Ureter (tissue), 1 donor: ENCODE measurements at places on chromosomes 1 and 21.
A peak's percentile ranks its signal among the peaks of the same experiment; 100 is the strongest.

- peak; percentile 95 for DNase-seq
These were observed at the start of gene TMEM63A for GRCh38 chr1:225881959-225882693. TSS of gene TMEM63A (minus strand) at chr1:225882380. CDS start at chr1:225877580, 4,800 bp downstream.

GRCh38 chr1:87379306-87379705, 50.6 kb downstream of the LMO4 start:
- DNase-seq, result no peak

DNA sequence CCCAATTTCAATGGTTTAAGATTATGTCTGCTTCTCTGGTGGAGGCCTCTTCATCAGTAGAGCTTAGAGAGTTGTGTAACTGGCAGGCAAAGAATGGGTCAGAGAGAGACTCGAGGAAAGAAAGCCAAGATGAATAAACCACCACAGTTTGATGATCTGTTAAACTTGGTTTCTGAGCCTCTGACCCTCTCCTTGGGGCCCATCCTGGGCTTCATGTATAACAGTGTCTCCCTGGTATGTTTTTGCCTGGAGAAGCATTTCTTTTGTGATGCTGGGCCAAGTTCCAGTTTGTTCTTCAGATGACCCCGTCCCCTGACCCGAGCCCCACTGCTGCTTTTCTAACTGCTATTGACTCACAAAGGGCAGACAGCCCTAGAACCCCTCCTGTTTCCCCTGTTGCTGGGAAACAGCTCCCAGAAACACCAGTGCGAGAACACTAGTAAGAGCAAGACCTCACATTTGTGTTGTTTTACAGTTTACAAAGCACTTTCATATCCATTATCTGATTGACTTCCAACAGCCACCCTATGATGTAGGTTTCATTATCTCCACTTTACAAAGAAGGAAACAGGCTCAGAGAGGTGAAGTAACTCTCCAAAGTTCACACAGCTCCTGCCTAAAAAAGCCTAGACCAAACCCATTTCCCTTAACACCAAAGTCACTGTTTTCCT, 9.0 kb downstream of the CD2 start:
- DNase-seq, result no peak

- DNase-seq, result no peak
These were observed 271.6 kb downstream of the PBX1 start for GRCh38 chr1:164830628-164831027.

DNA sequence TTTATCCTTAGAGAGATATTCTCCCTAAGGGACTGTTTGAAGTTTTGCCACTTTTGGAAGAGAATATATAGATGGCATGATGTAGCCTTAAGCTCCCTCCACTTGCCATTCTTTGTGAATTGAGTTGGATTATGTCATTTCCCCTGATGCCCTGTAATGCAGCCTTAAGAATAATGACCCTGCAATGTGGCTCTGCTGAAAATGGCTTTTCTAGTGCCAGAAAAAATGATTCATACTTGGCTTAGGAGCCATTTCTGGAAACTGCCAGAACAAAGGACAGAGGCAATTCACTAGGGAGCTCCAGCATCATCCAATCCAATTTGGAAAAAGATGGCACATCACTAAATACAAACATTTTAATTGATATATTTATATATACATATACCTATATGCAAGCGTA, 265.3 kb downstream of the SPATA17 start:
- no peak for DNase-seq

- no peak for DNase-seq
These were observed 144.9 kb downstream of the TOMM20 start for GRCh38 chr1:234983564-234984238.

DNA sequence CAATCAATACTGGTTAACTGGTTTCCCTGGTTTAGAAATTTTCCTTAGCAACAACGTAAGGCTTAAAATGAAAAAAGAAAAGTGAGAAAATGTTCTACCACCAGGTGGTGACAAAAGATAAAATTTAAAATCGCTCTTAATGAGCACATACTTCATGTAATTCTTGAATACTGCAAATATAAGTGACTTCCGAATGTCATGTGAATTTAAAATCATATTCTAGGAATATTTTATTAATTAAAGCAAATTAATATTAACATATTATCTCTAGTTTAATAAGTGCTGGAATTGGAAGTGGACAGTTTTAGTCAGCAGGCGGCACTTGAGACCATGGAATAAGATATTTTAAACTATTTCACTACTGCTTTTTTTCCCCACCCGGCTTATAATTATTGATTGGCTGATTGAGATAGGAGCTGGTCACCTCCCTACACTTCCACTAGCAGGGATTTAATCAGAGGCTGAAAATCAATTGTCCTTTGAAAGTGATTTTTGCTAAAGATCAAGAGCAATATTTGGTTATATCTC, 5.0 kb upstream of the ADAMTS1 start:
- DNase-seq, result no peak

DNA sequence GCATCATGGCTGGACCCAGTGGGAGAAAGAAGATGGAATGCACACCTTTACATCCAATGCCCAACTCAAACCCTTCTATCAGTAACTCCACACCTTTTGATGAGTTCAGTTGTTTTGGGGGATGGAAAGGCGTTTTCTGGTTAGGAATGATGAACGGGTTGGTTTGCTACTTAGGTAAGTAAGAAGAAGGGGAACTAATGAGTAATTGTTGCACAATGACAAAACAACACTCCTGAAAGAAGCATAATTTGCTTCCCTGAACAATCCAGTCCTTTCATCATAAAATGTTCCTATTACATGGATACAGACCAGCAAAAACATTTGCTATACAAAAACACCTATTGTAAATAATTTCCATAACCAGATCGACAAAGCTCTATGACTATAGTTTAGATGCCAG, 35.9 kb upstream of the NFIA start:
- no peak for DNase-seq

- DNase-seq, result no peak
These were observed 20.7 kb downstream of the TRIM62 start for GRCh38 chr1:33161061-33161681.

DNA sequence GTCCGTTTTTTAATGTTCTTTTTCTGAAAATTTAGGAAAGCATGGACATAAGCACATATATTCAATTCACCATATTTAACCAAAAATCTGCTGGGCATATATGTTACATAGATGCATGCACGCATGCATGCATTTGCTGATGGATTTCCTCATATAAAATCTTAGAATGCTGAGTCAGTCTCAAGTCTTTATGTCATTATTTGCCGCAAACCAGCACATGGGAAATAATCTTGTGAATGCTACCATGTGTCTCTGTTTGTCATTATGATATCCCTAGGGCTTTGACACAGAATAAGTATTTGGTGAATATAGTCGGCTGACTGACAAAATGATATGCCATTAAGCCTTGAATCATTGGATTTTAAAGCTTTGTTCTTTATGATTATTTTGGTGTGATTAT, 776.5 kb downstream of the KCNT2 start:
- no peak for DNase-seq

DNA sequence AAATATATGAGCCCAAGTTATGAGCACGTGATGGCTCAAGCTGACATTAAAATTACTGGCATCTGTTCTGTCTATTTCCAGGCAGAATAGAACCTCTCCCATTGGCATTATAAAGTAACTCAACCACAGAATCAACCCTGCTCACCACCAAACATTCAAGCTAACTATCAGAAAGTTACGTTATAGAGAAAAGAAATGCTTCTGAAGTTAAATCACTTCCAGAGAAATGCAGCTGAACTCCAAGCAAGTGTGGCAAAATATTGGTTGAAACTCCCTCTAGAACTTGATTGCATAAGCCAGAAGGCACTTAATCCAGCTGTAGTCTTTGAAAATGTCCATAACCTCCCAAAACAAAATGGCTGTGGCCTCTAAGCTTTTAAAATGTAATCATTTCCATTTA, 36.2 kb upstream of the UBE2U start:
- no peak for DNase-seq

DNA sequence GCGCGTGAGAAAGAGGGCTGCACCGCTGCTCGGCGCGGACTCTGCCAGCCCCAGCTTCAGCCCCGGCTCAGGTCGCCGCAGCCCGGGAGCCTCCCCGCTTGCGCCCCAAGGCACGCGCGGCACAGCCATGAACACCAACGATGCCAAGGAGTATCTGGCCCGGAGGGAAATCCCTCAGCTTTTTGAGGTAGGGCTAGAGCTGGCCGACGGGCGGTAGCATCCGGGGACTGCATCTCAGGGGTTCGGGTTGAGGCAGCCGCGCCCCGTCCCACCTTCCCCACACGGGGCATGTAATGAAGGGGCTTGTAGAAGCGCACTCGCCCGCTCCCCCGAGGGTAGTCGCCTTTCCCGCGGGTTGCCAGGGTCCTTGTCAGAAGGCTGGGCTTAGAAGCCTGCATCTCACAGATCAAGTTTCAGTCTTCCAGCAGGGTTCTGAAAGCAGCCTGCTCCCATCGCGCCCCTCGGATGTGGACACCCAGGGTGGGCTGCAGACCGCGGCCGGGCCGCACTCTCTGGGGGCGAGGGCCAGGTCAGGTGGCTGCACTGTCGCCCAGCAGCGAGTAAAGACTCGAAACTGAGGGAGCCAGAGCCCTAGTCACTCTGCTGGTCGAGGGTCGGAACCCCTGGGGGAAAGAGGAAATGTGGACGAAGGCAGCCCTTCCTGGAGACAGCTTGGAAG, 507 bp downstream of the AK5 start:
- no peak for DNase-seq

- DNase-seq, result no peak
These were observed 39.9 kb downstream of the IL6R start for GRCh38 chr1:154445040-154445472.

DNA sequence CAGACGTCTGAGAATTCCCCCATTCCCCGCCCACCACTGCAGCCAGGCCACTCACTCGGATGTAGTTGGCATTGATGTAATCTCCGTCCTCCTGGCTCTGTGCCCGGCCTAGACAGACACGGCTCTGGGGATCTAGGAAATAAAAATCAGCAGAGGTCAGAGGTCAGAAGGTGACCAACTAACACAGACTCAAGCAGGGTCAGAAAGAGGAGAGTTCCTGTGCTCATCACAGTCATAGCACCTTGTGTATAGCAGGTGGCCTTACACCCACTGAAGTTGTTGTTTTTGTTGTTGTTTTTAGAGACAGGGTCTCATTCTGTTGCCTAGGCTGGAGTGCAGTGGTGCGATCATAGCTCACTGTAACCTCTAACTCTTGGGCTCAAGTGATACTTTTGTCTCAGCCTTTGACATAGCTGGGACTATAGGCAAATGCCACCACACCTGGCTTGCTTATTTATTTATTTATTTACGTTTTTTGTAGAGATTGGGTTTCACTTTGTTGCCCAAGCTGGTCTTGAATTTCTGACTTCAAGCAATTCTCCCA, 4.9 kb downstream of the PTPN7 start:
- peak; percentile 72 for DNase-seq

- DNase-seq, result no peak
These were observed 10.1 kb upstream of the EFNA1 start for GRCh38 chr1:155117610-155118009.

GRCh38 chr1:38000529-38001455, 4.5 kb downstream of the FHL3 start:
- no peak for DNase-seq

DNA sequence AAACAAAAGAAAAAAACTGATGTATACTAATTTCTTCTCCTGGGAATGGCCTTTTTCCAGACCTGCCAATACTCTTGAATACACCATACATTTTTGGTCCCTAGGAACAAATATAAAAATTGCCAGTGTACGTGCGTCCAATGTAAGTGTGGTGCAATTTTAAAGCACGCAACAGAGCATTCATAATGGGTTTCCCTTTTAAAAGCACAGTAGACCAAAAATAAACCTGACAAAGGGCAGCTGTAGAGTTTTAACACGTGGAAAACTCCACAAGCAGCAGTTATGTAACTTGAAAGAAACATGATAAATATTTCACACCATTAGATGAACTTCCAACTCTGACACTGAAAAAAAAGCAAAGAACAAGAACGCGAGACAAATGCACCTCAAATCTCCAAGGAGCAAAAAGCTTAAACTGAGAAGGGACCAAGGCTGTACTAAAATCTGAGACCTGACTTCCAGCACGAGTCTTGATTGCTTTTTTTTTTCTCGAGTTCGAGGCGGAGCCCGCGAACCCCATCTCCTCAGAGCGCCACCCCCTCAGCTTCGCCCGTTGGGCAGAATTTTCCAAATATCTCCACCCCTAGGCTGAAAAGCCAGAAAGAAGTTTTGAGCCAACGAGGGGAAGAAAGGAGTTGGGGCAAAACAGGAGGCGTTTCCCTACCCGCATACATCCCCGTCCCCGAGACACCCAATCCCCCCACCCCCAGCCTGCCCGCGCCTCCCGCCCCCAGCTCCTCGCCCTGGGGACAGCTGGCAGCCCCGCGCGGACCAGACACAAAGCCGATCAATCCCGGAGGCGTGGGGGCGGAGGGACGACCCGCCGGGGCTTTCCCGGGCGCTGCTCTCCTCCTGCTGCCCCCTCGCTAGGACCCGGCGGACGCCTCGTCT, at the start of gene JAM2:
TSS of gene JAM2 (plus strand) at position 599 of the 891 bp plus-strand sequence. CDS start 564 bp downstream, outside the sequence.
- DNase-seq, result peak; percentile 47
